Stimulated activated naive CD4-positive, alpha-beta T cell (primary cell): ENCODE measurements at places on chromosomes 3 and 15.
A peak's percentile ranks its signal among the peaks of the same experiment; 100 is the strongest.

DNA sequence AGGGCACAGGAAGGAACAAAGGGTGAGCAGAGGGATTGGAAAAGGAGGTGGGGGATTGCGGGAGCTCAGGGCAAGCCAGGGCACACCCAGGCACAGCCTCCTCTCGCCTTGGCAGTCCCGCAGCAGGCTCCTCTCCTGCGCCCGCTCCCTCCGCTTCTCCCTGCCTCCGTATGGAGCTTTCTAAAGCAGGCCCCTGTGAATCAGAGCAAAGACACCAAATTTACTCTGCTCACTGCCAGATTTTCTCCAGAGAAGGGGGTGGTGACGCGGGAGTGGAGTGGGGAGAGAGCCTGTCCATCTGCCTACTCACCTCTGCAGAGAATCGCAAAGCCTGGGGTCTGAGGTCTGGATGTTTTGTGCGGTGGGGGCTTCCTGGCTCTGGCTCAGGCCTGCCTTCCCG is 20.0 kb downstream of the ATP2B2 start:
- no peak for DNase-seq

DNA sequence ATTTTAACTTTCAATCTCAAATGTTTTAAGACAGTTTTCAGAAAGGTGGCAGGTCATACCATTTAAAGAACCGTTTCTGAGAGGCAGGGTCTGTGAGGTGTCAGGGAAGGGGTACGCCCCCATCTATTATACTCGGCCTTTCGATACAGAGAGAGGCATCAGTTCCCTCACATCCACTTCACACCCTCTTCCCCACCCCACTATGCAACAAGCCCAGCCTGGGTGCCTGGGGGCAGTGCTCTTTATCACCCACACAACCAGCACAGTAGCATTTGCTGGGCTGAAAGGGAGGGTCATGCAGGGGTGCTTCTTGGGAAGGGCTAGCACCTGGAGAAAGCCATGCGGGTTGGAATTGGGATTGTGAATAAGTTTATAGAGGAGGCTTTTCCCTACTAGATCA is 56.0 kb upstream of the KCNMB2 start:
- DNase-seq: no peak

DNA sequence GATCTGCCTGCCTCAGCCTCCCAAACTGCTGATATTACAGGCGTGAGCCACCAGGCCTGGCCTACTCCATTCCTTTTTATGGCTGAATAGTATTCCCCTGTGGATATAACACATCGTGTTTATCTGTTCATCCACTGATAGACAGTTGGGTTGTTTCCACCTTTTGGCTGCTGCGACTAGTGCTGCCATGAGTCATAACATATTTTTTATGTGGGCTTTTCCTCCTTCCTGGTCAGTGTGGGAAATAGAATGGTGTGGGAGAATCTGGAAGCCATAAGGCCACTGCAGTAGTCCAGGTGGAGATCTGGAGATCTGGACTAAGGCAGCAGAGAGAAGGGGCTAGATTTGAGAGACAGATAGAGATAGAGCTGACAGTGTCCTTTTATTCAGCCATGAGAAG is 16.2 kb downstream of the LCMT2 start:
- DNase-seq: no peak

DNA sequence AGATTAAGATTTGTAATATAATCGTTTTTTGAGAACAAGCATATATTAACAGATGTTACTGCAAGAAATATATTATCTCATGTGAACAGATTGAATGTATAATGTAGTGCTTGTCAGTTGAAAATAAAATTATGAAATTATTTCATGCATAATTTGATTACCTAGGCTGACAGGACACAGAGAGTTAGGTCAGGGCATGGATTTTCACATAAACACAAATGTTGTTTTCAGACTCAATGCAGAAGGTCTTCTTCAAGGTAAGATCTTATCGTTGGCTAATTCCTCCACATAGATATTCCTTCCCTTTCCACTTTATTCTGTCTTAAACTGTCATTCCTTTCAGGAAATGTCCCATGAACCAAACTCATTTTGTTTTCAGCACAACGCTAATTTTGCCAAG is 20.1 kb upstream of the TM4SF1 start:
- no peak for DNase-seq

GRCh38 chr3:21273259-21274025 is 477.6 kb downstream of the ZNF385D start:
- no peak for DNase-seq

- no peak for DNase-seq
Observed at GRCh38 chr3:23083701-23084100, 119.4 kb upstream of the UBE2E2 start.

DNA sequence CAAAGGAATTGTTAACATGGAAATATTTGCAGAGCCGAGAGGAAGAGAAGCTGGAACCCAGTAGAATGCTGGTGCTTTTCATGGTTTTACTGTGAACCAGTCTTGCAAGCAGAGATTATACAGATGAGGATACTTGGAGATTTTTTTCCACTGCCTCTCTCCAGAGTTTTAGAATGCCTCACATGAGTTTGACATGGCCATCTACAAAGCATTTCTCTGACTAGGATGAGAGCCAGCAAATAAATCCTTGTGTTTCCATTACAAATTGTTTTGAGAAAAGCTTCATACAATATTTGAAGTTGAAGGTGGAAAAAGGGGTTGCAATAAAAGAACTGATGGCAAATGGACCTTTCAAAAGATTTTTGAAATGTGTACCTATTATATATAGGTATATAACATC is 45.0 kb upstream of the GAP43 start:
- DNase-seq: no peak

GRCh38 chr15:69457304-69458280 is 5.0 kb downstream of the RPLP1 start:
- DNase-seq: no peak

DNA sequence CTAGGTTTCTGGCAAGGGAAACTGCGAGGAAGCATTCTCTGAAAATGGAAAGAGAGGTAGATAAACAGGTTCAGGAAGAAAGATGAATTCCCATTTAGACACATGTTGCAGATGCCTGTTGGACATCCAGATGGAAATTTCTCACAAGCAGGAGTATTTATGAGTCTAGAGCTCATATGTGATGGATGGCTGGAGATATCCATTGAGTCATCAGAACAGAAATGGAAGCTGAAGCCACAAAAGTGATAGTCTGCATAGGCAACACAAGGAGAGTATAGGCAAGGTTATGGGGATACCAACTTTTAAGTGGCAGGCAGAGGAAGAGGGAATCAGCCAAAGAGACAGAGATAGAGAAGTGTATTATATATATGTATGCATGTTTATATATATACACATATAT is 6.3 kb upstream of the RAMAC start:
- DNase-seq: no peak

DNA sequence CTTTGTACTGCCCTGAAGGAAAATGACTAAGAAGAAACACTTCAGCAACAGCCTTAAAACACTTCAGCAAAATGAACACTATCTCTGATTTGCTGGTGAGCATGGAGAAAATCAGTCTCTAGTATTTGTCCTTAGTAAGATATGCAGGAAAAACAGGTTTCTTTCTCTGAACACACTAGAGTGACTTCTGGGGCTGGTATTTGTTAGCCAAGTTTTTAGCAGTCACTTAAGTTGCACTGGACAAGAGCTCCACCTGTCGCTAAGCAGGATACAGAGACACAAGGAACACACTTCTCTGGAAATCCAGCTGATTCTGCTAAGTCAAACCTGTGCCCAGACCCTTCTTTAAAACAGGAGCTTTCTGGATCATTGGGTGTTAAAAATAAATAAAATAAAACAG is 65.3 kb downstream of the CHAC1 start:
- no peak for DNase-seq

DNA sequence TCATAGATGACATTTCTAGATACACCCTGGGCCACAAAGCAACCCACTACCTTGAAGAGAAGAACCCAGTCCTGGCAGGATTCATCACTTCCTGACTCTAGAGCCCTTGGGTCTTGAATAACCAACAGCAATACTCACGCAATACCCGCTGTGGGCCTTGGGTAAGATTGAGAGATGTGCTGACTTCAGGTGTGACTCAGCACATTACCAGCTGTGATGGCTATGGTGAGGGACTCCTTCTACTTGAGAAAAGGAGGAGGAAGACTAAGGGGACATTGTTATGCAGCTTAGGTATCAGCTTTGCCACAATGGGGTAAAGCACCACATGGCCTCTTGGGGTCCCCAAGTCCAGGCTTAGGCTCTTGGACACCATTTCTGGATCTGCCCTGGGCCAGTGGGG is 14.9 kb downstream of the C3orf33 start:
- no peak for DNase-seq

DNA sequence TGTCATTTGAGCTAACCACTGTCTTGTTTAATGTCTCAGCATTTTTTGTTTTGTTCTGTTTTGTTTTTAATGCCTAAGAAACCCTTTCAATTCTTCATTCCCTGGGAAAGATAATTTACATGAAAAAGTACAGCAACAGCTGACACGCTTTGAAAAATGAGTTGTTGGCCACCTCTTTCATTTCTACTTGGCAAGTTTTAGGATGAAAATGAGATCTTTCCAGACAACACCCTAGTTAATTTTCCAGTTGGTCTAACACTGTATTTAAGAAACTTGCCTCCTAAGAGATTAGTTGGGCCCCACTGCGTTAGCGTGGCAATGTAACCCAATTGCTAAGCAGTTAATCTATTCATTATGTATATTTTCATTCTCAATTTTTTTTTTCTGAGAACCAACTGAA is 194.0 kb upstream of the LRRN1 start:
- no peak for DNase-seq

GRCh38 chr3:77342027-77342426 is 302.1 kb downstream of the ROBO2 start:
- DNase-seq: no peak

- DNase-seq: no peak
Observed at GRCh38 chr15:77716632-77717332, 84.1 kb upstream of the LINGO1 start.

DNA sequence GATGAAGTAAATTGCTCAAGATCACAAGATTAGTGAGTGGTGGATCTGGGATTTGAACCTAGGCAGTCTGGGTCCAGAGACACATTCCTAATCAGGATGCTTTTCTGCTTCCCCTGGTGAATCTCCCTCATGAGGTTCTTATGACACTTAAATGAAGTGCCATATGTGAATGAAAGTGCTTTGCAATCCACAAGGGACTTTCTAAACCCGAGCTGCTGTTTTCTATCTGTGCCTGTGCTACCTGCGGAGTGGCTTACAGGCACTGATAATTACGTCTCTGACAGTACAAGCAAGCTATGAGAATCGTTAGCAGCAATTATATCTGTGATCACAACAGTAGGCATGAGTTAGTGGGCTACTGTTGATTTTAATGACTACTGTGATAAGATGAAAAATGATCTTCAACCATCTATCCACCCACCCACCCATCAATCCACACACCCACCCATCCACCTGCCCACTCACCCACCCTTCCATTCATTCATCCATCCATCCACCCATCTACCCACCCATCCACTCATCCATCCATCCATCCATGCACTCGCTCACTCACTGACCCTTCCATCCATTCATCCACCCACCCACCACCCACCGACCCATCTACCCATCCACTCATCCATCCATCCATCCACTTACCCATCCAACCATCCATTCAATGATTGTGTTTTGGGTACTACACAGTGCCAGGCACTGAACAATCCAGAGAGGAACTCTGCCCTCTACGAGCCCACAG is 51.8 kb downstream of the ATP2B2 start:
- DNase-seq: no peak

DNA sequence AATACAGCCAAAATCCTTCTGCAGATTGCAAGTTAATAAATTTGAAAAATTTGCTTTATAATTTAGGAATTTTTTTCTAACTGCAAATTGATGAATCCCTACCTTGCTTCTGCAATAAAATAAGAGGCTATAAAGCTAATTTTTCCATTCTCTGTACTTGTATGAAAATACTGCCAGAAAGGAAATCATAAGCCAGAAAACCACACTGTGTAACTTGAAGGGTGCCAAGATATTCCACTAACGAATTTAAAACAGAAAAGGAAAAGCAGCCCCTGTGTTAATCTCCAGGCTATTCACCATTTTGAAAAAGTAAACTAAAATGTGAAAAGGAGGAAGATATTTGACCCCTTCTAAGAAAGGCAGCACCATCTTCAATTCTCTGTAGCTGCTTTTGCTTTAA is 557.9 kb upstream of the ZNF385D start:
- no peak for DNase-seq

DNA sequence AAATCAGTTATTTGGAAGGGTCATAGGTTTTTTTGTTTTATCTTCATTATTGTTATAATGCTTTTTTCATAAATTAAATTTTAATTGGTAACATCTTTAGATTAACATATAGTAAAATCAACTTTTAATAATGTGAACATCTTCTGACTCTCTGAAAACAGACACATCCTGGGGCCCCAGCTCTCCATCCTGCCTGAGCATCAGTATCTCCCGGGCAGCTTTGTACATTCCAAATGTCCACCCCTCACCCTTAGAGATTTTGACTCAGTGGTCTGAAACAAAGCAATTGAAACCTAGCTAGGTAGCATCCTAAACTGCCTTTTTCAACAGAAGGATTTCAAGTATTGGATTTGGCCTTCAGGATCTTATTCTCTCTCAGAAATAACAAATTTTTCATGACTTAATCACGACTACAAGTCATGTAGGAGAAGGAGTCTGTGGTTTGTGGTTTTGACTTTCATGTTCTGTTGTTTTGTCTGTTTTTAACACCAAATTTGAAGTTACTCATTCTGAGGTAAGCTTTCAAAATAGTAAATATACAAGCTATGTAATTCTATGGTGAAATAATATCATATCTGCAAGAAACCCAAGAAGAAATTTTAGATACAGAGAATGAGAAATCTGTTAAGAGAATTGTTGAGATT is 147.3 kb upstream of the UBE2E2 start:
- DNase-seq: peak; percentile 1

DNA sequence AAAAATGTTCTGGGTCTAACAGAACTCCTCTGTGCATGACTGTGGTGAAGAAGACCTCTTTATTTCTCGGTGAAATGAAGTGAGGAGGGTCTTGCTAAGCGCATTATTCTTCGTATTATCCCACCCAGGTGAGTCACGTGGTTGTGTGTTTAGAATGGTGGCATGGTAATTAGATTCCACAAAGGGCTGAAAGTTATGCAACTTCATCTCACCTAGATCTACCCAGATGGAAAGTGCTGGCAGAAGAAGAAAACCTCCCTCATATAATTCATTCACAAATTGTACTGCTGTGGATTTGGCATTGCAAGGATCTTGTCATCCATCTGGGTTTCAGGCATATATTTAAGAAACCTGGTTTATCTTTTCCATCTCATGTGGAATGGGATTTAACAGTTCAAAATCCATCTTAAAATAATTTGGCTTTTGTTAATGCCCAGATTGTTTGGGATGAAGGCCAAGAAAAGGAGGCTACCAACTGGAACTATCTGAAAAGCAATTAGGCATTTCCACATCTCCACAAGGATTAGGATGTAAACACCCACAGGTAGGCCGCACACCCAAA is 175.3 kb downstream of the PLCL2 start:
- DNase-seq: no peak

- DNase-seq: no peak
Observed at GRCh38 chr15:49415149-49415548, 7.9 kb upstream of the FGF7 start.

GRCh38 chr3:185746470-185746869 is 78.4 kb downstream of the IGF2BP2 start:
- no peak for DNase-seq
